Fibroblast of upper back skin (primary cell): ENCODE measurements at places on chromosomes 6 and 20.

DNA sequence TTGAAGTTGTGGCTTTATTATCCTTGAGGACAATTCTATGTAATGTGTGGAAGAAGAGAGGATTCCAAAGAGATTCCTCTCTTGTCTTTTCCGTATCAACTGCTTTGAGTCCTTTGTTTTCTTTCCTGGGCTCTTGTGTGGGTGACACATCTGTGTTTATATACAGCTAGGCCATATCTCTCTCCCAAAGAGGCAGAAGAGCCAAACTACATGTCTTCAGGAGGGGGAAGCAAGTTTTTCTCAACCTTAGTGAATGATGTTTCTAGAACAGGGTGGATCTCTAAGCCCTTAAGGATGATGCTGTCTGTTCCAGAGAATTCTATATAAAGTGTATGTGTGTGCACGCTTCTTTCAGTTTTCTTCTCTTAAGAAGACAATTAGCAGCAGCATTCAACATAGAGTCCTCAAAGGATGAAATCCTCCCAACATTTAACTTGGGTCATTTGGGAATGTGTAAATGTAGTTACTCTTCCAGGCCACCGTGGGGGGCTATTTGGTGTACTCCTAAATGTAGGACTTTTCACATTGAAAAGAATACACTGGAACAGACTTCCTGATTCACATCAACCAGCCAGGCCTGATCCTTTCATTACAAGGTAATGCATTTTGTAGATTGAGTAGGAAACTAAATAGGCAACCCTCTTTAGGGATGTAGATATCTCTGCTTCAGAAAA, 92.8 kb upstream of the EEF1E1 start:
- DNase-seq: no peak

- DNase-seq: peak; percentile 11
Observed at GRCh38 chr6:43455531-43456428, at the start of gene DLK2. Gene DLK2, minus strand, starts transcription at chr6:43455548. Its CDS starts 723 bp downstream, at chr6:43454825.

DNA sequence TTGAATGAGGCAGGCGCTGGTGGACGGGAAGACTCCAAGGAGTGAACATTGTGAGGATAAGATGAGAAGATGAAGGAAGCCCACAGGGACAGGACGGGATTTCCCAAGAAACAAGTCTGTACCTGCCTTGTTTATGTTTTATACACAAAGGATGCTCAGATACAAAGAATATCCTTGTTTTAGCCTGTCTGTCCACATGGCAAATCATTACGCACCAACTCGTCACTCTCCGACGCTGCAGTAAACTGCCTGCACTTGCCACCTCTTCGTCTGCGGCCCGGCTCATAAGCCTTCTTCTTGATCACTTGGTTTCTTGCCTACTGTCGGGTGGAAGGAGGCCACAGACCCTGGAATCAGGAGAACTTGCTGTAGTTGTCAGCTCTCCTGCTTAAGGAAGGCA, 85.4 kb downstream of the CD83 start:
- DNase-seq: no peak

GRCh38 chr6:13886949-13887348, 37.8 kb upstream of the RNF182 start:
- DNase-seq: no peak

GRCh38 chr6:133958791-133959190, 5.8 kb downstream of the TBPL1 start:
- DNase-seq: no peak
